T1000 (cell line): ENCODE measurements at places on chromosomes 13 and 19.

- no peak for DNase-seq
These were observed 728.4 kb downstream of the SLITRK1 start for GRCh38 chr13:83153848-83154247.

- no peak for DNase-seq
These were observed 44.0 kb downstream of the C13orf46 start for GRCh38 chr13:113929628-113930615.

GRCh38 chr13:43196086-43196621 is 172.8 kb downstream of the DNAJC15 start:
- no peak for DNase-seq

- no peak for DNase-seq
These were observed 8.7 kb downstream of the PROSER3 start for GRCh38 chr19:35766571-35767104.

DNA sequence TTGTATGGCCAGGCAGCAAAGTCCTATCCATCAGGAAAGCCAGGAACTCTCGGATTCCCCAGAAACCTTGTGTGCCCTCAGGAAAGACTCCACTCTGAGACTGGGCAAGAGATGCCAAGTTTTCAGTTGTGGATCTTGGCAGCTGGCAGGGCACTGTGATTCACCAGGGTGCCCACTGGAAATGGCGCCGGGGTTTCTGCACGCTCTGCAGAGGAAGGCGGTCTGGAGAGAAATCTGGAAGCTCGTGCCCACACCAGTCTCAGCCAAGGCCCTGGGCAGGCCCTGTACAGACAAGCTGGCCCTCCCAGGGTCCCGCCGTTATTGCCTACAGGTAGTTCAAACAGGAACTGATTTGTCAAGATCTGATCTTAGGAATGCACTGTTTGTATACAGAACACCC is 4.9 kb downstream of the NAPA start:
- DNase-seq: no peak
